SJSA1 (cell line): ENCODE measurements at places on chromosomes 5 and 9. TPM values are rescaled to one million over a fixed set of nuclear protein-coding genes. Genes with fewer than 3 reads are reported as not detected.

DNA sequence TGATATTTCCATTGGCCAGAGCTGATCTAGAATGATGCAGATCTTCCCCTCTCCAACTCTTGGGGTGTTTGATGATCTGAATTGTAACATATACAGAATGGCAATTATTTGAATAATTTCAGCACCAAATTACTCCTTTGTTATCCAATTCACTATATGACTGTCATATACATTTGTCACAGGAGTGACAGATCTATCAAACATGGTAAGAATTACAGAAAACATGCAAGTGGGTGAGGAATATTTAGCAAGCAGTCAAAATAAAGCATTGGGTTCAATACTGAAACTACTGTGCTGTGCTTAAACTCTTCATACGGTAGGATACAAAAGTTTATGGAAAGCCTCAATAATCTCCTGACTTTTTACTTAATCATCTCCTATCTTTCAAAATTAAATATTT lies 8.8 kb downstream of the MPDZ start:
- no peak for DNase-seq

DNA sequence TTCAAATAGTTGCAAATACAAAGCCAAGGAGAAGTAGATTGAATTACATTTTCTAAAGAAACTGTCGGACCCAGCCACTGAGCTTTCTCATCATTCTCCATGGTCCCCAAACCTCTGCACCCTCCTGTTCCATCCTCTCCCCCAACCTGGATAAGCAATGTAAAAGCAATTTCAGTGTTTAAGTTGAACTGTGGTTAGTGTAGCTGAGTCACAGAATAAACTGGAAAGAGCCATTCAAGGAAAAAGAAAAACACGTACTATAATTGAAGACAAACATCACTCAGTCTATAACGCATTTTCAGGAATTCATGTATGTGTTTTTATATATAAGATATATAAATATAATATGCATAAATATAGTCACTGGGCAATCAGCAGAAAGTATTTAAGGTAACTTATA lies 54.1 kb upstream of the TMEM161B start:
- DNase-seq, result no peak

DNA sequence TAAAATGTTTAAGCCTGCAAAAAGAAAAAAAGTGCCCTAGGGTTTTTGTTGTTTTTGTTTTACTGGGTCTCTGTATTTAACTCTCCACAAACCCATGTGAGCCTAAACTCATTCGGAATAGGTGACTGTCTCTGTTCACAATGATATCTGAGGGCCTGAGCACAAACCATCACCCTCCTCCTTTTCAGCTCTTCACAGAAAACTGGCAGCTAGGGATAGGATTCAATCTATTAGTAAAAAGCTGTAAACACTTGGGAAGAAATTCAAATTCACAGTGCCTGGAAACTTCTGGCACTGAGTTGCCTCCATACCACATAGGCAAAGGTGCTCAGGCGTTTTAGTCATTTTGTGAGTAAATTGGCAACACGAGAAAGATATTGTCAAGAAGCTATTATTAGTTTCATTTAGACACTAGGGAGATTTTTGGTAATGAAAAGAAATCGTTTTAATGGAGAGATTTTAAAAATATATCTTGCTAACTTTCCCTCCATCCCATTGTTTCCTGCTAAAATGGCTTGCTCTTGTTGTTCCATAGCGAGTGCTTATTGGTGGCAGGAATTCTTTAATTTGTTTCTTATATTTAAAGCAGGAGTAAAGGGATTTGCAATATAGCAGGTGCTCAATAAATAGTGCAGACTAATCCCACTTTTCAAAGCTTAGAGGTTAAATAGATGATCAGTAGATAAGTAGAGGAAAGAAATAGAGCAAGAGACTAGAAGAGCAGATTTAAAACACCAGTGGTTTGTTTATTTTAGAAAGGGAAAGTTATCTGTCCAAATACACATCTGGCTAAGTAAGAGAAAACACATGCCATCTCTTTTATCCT lies 9.7 kb downstream of the FOXD1 start:
- DNase-seq, result no peak

DNA sequence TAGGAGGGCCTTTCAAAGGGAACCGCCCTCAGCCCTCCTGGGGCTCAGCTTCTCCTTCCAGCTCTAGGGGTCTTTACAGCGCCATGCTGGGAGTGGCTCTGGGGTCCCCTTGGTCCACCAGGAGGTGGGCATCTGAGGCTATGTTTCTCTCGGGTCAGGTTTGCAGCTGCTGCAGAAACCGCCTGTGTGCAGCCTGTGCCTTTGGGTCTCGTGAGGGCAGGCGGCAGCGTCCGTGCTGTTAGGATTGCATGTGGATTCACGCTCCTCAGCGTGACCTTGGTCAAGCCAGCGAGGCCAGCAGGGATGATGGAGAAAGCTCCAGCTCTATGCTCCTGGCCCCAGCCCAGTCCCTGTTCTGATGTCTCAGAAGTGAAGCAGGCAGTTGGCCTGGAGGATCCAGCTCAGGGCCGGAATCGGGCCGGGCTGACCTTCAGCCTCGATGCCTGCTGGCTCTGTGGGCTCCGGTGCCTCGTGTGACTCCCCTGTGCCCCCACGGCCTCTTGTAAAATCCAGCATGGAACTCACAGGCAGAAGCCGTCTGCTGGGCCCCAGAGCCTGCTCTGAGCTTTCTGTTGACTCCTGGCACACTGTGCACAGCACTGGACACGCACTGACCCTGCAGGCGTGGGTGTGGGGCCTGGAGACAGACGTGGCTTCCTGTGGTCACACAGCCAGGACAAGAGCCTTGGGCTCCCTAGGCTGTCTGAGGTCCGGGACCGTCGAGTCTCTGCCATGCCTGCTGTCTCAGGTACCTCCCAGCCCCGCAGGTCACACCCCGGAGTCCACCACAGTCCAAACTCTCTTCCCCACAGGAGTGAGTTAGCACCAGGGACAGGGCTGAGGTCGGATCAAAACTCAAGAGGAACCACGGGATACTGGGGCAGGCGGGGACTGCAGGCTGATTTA lies 54.3 kb downstream of the TRIP13 start:
- DNase-seq, result no peak

- no peak for DNase-seq
These were observed 4.2 kb upstream of the DELE1 start for GRCh38 chr5:141919218-141920119.

DNA sequence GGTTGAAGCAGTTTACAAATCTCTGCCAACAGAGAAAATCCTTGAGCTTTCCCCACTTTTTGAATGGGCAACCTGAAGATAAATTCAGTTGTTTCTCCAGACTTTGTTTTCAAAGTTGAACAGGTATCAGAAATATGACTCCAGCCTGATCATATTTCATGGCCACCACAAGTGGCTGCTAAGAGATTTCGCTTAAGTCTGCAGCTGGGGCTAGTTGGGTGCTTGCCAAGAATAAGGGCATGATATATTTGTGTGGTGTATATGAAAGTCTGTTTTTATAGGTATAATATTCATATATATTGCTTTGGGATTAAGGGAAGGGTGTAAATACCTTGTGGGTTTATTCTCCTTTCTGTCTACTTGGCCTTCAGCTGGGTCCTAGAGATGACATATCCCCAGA lies 168.4 kb upstream of the GDNF start:
- DNase-seq, result no peak

The PCDH12 gene
- not detected in 2 replicates for total RNA-seq

The TNFSF8 gene
- not detected in 2 replicates for total RNA-seq
